Common myeloid progenitor, CD34-positive (primary cell): ENCODE measurements at places on chromosomes 7 and 10.
A peak's percentile ranks its signal among the peaks of the same experiment; 100 is the strongest.

DNA sequence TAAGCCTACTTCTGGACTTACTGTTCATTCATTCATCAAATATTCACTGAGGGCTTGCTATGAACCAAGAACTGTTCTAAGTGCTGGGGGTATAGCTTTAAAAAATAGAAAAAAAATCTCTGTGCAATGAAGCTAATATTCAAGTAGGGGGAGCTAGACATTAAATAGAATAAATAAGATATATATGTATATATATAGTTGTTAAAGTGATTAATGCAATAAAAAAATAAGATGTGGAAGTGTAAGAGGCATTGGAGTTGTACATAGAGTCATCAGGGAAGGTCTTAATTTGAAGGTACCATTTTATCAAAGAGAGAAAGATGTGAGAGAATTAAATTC is 181.2 kb upstream of the AGR3 start:
- no peak for DNase-seq
- H3K4me1 ChIP-seq: peaks cover 3% of the 10 kb centered on the region
- H3K27ac ChIP-seq: no peak overlapping the region

DNA sequence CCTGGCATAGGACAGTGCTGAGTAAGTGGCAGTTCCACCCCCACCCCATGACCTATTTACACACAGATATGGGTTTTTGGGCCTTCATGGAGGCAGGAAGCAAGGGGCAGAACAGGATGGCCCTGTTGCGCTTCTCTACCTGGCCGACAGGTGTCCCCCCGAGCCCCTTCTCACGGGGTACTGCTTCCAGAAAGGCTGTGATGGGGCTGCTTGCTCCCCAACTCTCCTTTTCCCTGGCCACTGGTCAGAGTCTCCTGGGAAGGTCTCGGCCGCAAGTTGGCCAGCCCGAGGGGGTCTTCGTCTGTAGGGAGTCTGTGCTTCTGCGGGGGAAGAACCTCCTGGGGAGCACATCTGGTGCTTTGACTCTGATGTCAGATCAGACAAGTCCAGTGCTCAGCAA is 139.8 kb upstream of the TNS3 start:
- H3K4me3 ChIP-seq: no peak overlapping the region
- DNase-seq: no peak
- no peak overlapping the region for H3K27ac ChIP-seq
- no peaks in the 10 kb centered on the region for H3K27me3 ChIP-seq
- H3K4me1 ChIP-seq: no peaks in the 10 kb centered on the region

DNA sequence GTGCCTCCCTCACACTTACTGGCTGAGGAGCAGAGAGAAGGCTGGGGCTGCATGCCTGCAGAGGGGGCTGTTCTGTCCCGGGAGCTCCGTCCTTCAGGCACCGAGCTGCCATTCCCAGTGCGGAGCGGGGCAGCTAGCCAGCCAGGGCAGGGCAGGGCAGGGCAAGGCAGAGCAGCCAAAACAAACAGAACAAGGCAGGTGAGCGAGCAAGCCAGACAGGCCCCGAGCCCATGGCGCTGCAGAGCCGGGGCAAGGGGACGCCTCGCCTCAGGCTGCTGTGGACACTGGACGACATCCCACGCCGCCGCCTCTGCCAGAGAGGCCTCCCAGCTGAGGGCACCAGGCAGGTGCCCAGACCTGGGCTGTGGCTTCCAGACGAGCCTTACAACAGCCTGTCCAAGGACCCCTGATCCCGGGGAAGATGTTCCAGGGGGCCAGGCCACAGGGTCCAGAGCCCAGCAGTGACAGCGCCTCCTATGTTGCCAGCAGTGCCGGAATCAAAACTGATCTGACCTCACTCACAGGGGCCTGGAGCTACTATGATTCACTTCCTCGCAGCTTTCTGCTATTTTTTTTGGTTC is 8.2 kb upstream of the NDST2 start:
- no peak for DNase-seq
- no peaks in the 10 kb centered on the region for H3K27me3 ChIP-seq
- peaks cover 2% of the 10 kb centered on the region for H3K4me1 ChIP-seq
- no peak overlapping the region for H3K4me3 ChIP-seq
- H3K36me3 ChIP-seq: peaks cover 9% of the 10 kb centered on the region

DNA sequence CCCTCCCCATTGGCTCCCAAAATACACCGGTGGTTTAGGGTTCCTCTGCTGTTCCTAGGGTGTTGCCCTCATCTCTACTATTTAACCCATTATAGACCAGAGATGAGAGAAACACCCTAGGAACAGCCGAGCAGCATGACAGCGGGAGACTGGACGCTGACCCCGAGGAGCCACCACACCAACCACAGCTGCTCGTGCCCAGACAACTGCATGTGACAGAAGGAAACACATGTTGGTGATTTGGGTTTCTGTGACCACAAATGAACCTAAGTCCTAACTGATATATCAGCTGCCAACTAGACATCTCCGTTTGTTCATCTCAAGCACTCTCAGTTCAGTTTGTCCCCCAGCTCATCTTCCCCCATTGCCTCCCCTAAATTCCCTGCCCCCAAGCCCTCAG is 13.4 kb downstream of the CFAP43 start:
- peaks cover 16% of the 10 kb centered on the region for H3K4me1 ChIP-seq
- H3K4me3 ChIP-seq: no peak overlapping the region
- peak; percentile 77 for DNase-seq
- no peak overlapping the region for H3K27ac ChIP-seq

DNA sequence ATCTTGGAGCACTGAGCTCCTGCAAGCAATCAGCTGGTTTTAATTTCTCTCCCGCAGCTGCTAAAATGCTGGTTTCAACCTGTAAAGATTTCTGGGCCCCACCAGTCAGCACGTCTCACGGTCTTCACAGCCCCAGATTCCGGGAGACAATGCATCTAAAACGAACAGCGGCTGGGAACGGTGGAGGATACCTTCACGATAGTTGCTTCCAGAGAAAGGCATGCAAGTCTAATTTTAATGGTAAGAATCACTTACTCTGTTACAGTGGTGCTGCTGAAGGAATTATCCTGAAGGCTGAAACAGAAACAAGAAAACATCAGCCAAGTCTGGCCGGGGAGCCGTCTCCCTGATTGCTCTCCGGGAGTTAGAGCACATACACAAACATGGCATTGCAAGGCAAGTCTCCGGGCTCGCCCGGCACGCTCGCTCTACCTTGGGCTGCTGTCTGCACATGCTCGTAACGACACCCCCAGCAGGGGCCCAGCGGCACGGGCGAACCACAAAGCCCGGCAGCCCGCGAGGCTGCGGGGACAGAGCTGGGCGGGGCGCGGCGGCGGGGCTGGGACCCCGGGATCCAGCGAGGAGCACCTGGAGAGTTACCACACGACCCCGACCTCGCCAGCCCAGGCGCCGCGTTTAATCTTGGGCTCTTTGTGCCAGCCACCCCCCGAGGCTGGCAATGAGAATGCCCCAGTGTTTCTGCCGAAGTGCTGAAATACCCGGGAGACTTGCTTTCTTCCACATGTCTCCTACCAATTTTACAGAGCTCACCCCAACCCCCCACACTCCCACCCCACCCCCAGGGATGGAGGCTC is at the start of gene FAM13C:
Gene FAM13C (minus strand): TSS at position 406 of the 815 bp plus-strand sequence. CDS start 89 bp downstream, at position 317.
- H3K4me1 ChIP-seq: peaks cover 5% of the 10 kb centered on the region
- H3K27ac ChIP-seq: no peak within 1 kb of the TSS
- peaks cover 16% of the 10 kb centered on the region for H3K27me3 ChIP-seq
- DNase-seq: peak; percentile 64

DNA sequence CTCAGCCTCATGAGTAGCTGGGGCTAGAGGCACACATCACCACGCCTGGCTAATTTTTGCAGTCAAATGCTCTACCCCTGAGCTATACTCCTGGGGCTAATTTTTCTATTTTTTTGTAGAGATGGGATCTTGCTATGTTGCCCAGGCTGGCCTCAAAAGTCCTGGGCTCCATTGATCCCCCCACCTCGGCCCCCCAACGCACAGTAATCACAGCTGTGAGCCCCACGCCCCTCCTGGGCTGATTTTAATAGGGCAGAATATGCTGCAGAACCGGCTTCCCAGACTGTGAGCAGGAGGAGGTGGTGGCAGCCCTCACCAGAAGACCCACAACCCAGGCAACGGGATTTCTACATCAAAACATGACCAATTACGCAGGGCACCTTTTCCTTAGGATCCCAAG is 15.2 kb downstream of the BRAT1 start:
- no peak for DNase-seq
- H3K36me3 ChIP-seq: peaks cover 68% of the 10 kb centered on the region
- H3K4me3 ChIP-seq: no peak overlapping the region
- no peaks in the 10 kb centered on the region for H3K27me3 ChIP-seq
- no peak overlapping the region for H3K27ac ChIP-seq

DNA sequence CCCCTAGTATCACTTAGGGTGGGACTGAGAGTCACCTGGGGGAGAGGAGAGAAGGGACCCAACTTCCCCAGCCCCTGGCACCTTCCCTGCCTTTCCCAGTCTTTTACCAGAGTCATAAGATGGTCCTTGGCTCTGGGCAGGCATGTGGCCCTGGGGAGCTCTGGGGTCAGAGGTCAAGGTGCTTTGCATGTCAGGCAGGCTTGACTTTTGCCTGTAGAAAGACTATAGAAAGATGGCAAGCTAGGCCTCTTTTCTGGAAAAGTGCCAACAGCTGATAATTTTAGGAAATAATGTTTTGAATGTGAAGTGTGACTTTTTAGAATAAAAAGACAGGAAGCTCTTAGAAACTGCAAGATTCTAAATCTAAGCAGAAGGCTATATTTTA is 67.5 kb downstream of the MKI67 start:
- H3K27me3 ChIP-seq: no peaks in the 10 kb centered on the region
- no peak overlapping the region for H3K4me3 ChIP-seq
- H3K4me1 ChIP-seq: peaks cover 29% of the 10 kb centered on the region
- H3K36me3 ChIP-seq: peaks cover 79% of the 10 kb centered on the region
- DNase-seq: no peak

- DNase-seq: no peak
- no peak overlapping the region for H3K27ac ChIP-seq
- H3K4me3 ChIP-seq: no peak overlapping the region
- H3K4me1 ChIP-seq: no peaks in the 10 kb centered on the region
These were observed 64.9 kb downstream of the PLPP4 start for GRCh38 chr10:120521880-120522279.

DNA sequence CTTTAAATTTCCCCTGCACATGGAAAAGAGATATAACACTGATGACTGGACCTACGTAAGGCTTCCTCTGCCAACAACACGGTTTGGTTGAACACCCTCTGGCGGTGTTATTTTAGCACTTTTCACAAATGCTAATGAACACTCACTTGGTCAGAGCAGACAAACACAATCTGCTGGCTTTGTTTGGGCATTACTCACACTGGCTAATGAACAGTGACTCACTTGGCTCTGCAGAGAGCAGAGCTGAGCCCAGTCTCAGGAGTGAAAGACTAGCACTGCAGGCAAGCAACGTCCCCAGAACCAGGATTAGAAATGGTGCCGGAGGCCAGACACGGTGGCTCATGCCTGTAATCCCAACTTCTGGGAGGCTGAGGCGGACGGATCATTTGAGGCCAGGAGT is 430.8 kb downstream of the PLXNA4 start:
- H3K36me3 ChIP-seq: no peaks in the 10 kb centered on the region
- peaks cover 4% of the 10 kb centered on the region for H3K27me3 ChIP-seq

- H3K4me3 ChIP-seq: no peak overlapping the region
- H3K27me3 ChIP-seq: no peaks in the 10 kb centered on the region
- no peaks in the 10 kb centered on the region for H3K4me1 ChIP-seq
- no peak overlapping the region for H3K27ac ChIP-seq
- no peak for DNase-seq
These were observed 6.4 kb downstream of the HEPACAM2 start for GRCh38 chr7:93219868-93220267.

DNA sequence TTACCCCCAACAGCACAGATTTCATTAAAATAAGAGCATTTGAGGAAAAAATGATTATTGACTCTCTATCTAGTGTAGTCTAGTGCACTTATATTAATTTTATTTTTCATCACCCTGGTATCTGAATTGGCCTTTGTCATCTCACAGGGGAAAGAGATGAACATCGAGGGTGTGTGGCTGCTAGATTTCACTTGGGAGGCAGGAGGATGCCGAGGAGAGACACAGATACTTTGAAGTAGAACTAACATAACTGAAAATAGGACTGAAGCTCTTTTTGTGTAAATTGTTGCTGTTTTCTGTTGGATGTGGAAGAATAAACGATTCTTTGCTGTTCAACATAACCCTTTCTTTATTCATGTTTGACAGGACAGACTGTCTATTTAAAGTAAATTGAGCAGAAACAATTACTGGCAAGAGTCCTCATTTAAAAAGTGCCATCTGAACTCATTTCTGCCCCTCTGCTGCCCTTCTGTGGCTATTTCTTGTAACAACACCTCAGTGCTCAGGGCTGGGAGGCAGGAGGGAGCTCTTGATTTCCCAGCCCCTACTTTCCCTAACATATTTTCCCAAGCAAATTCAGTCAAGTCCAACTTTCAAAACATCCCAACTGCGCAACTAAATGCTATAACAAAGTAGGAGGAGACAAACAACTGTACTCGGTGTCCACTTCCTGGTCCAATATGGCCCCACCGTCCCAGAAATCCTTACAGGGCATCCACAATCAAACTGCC is 15.6 kb downstream of the LYZL1 start:
- H3K27me3 ChIP-seq: no peaks in the 10 kb centered on the region
- H3K4me3 ChIP-seq: no peak overlapping the region
- no peaks in the 10 kb centered on the region for H3K36me3 ChIP-seq
- H3K4me1 ChIP-seq: peaks cover 4% of the 10 kb centered on the region
- DNase-seq: peak; percentile 52

DNA sequence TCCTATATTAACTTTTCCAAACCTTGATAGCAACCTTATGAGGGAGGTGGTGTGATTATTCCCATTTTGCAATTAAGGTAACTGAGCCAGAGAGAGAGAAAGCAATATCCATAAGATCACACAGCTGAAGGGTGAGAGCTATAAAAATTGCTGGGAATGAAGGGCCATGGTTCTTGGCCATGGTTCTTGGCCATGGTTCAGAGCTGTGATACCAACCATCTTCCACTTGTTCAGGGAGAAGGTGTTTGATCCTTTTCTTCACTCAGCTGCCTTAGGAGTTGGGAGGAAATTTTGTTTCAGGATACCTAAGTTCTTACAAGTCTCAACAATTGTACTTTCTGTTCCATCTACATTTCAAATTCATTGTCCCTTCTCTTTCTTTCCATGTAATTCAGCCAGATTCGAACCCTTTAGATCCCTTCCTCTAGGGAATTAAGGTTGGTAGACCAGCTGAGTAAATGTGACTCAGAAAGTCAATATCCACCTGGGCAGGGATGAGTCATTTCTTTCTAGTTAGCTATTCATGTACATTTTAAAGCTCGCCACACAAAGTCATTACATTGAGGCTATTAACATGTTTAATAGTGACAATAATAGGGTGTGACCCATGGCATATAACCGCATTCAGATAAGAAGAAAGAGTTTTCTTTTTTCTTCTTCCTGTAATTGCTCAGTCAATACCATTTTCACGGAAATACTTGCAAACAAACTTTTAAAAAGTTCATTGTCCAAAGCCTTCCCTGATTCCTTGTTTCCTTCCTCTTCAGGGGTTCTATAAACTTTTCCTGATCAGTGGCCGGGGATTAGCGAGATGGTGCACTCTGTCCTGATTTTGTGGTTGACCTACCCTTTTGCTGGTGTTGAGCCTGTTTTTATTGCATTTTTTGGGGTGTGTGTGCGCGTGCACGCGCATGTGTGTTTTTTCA is 143.4 kb downstream of the TCF7L2 start:
- H3K27me3 ChIP-seq: no peaks in the 10 kb centered on the region
- H3K4me1 ChIP-seq: peaks cover 22% of the 10 kb centered on the region
- no peaks in the 10 kb centered on the region for H3K36me3 ChIP-seq
- no peak overlapping the region for H3K27ac ChIP-seq
- DNase-seq: peak; percentile 46

- no peaks in the 10 kb centered on the region for H3K4me1 ChIP-seq
- H3K4me3 ChIP-seq: no peak overlapping the region
- no peak for DNase-seq
These were observed 14.2 kb upstream of the ZNF786 start for GRCh38 chr7:149104749-149105148.
